ENCODE measurements at places on chromosomes 16 and 17. TPM values are rescaled to one million over a fixed set of nuclear protein-coding genes. Genes with fewer than 3 reads are reported as not detected.

KRT24 gene
- polyA plus RNA-seq: not detected

DNA sequence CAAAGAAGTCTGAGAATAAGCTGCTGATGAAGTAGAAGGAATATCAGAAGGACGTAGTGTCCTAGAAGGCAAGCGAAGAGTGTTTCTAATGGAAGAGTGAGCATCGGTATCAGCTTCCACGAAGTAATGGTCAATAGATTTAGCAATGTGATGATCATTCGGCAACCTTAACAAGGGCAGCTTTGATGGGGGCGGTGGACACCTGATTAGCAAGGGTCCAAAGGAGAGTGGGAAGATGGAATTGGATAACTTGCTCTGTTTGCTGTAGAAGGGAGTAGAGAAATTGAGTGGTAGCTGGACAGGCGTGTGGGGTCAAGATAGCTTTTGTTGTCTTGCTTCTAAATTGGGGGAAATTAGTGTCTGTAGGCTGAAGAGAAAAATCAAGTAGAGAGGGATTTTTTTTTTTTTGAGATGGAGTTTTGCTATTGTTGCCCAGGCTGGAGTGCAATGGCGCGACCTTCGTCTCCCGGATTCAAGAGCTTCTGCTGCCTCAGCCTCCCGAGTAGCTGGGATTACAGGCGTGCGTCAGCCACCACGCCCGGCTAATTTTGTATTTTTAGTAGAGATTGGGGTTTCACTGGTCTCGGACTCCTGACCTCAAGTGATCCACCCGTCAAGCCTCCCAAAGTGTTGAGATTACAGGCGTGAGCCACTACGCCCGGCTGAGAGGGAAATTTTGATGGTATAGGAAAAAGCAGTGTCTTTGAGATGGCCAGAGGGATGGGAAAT is 13.9 kb upstream of the HES7 start:
- no peak for DNase-seq

DNA sequence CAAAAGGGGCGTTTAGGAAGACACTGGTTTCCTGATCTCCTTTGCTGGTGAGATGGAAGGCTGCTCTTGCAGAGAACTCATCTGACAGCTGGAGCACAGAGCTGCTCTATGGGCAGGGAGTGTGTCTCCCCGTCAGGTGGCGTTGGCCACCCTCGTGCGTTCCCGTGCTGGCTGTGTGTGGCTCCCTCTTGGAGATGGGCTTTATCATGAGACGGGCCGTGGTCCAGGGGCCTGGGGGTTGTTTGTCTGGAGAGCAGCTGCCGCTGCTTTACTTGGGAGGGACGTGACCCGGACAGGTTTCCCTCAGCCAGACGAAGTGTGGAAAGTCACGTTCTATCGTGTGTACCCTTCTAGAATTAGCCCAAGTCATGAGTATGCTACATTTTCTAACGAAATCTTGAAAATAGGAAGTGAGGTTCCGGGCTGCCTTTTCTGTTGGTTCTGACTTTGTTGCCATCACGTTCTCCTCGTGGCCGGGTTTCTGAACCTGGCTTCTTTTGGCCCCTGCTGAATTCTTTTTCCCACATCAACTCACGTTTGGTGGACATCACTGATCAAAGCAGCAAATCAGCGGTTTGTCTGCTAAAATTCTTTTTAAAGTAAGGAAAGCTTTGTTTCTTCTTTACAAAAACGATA is 105.6 kb upstream of the CHMP6 start:
- DNase-seq: no peak

- DNase-seq: peak; percentile 73
Measured at GRCh38 chr16:73172241-73172972, 124.5 kb upstream of the ZFHX3 start.

DNA sequence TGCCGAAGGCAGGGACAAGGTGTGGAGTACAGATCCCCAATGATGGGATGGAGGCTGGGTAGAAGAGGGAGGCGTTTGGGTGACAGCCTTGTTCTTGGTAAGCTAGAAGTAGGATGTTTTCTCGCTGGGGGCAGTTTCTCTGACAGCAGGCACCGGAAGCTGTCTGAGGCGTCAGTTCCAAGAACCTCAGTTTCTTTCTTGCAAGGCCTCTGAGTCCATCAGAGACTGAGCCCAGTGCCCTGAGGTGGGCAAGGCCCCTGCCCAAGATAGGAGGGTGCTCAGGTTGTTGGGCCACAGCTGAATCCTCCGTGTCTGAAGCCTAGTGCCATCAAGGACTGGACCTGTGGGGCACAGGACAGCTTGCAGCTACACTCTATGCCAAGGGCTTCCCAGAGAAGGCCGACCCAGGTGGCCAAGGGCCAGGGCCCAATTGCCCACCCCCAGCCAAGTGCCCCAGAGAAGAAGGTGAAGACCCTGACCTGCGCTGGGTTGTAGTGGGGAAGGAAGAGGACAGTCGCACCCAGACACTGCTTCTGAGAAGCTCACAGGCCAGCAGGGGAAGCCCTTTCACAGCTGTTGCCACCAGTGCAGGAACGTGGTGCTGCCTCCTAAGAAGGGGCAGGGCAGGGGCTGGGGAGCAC is 13.1 kb downstream of the CYB5D2 start:
- DNase-seq: no peak

DNA sequence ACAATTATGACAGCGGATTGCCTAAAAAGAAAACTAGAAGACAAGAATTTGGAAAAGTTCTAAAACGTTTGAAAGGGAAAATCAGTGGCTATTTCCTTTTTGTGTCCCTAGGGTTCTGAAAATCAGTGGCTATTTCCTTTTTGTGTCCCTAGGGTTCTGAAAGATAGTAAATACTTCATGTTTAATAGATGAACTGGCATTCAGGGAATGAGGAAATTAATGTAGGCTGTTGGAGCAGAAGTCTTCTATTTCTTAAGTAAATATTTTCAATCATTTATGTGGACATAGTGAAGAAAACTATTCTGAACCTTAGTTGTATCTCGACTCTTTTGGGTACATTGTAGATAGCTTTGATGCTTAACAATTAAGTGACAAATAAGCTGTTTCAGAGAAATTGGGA is 78.9 kb downstream of the SHISA6 start:
- DNase-seq: no peak

GRCh38 chr17:81285894-81286293 is 9.2 kb downstream of the SLC38A10 start:
- DNase-seq: no peak

GRCh38 chr17:66487981-66488468 is 185.6 kb downstream of the PRKCA start:
- DNase-seq: no peak

All from renal cortex interstitium (tissue), 15 donors.